Upper lobe of right lung (tissue), 1 donor: ENCODE measurements at places on chromosomes 16 and 17. TPM values are rescaled to one million over a fixed set of nuclear protein-coding genes. Genes with fewer than 3 reads are reported as not detected.
A peak's percentile ranks its signal among the peaks of the same experiment; 100 is the strongest.

Gene TAOK2
- total RNA-seq, result 75.4 TPM

DNA sequence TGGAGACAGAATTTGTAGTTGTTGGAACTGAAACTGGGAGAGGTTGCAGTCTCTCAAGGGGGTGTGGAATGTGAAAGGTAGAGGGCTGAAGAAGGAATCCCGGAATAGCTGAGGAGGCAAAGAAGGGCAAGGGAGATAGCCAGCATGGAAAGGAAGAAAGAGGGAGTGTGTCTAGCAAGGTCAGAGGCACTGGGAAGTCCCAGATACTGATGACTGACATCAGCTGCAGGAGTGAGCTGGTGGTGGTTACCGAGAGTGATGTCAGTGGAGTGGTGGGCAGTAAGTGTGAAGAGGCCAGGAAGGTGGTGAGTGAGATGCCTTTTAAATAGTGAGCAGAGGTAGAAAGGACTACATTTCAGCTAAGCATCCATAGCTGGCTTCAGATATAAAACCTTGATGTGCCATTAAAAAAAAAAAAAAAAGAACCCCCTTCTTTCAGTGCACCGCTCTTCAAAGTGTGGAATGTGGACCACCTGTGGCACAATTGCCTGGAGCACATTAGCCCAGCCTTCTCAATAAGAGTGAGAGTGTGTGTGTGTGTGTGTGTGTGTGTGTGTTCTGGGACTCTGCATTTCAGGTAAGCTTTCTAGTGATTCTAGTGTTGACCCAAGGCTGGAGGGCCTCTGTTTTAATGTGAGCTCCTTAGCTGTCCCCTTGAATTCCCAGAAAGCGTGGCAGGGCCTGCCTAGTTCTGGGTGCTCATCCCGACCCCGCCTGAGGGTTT is 8.5 kb downstream of the PRMT7 start:
- no peaks in the 10 kb centered on the region for H3K27me3 ChIP-seq
- H3K4me1 ChIP-seq, result no peaks in the 10 kb centered on the region
- no peak overlapping the region for H3K4me3 ChIP-seq
- no peak for DNase-seq

- peaks cover 13% of the 10 kb centered on the region for H3K27me3 ChIP-seq
- no peak overlapping the region for H3K4me3 ChIP-seq
- H3K27ac ChIP-seq, result no peak overlapping the region
- H3K36me3 ChIP-seq, result no peaks in the 10 kb centered on the region
Observed at GRCh38 chr17:9148905-9149525, 127.7 kb downstream of the NTN1 start.

- no peaks in the 10 kb centered on the region for H3K4me1 ChIP-seq
- no peaks in the 10 kb centered on the region for H3K27me3 ChIP-seq
- no peak for DNase-seq
- no peaks in the 10 kb centered on the region for H3K36me3 ChIP-seq
- H3K4me3 ChIP-seq, result no peak overlapping the region
Observed at GRCh38 chr16:52611817-52612673, 65.1 kb upstream of the TOX3 start.

GRCh38 chr17:49436174-49436573 is 21.5 kb upstream of the PHB1 start:
- H3K36me3 ChIP-seq, result no peaks in the 10 kb centered on the region
- no peaks in the 10 kb centered on the region for H3K4me1 ChIP-seq
- H3K27ac ChIP-seq, result no peak overlapping the region
- DNase-seq, result no peak
- no peak overlapping the region for H3K4me3 ChIP-seq

- H3K27ac ChIP-seq, result peak overlapping the region; percentile 98
- peaks cover 35% of the 10 kb centered on the region for H3K4me1 ChIP-seq
- H3K36me3 ChIP-seq, result peaks cover 30% of the 10 kb centered on the region
- peak overlapping the region; percentile 87 for H3K4me3 ChIP-seq
Observed at GRCh38 chr17:63774969-63775265, 947 bp downstream of the DDX42 start.

DNA sequence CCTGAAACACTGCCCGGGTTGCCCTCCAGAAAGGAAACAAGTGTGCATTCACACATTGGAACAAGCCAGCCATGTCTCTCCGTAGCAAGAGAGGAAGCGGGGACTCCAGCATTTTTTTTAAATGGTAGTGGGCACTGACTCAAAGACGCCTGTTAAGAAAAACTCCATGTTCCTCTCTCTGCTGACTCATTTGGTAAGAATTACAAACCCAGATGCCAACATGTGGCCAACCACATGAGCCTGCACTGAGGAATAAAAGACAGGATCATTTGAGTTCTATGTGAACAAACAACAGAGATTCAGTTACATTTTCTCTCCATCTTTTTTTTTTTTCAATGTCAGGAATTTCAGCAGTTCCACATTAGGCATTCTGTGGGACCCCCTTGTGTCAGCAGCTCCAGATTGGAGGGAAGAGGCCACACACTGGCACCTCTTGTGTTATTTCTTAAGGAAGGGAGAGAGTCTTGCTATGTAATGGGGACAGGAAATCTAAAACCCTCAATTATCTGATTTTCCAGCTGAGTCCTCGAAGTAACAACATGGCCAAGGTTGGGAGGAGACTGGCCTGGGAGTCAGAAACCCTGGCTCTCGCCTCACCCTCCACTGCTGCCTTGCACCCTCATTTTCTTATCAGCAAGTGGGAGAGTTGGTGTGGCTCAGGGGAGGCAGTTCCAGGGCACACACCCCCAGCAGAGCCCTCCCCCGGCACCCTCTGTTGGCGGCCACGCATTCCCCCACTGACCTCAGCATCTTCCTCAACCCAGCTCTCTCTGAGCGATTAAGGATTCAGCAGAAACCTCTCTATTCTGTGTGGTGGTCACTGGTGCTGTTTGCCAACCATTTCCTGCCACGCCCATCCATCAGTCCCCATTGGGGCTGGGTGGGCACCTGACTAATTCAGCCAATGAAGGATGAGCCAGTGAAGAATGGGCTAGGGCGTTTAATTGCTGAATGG is 173.0 kb downstream of the FOXL1 start:
- H3K4me1 ChIP-seq, result no peaks in the 10 kb centered on the region
- no peaks in the 10 kb centered on the region for H3K36me3 ChIP-seq
- H3K27me3 ChIP-seq, result no peaks in the 10 kb centered on the region
- DNase-seq, result no peak
- no peak overlapping the region for H3K27ac ChIP-seq

DNA sequence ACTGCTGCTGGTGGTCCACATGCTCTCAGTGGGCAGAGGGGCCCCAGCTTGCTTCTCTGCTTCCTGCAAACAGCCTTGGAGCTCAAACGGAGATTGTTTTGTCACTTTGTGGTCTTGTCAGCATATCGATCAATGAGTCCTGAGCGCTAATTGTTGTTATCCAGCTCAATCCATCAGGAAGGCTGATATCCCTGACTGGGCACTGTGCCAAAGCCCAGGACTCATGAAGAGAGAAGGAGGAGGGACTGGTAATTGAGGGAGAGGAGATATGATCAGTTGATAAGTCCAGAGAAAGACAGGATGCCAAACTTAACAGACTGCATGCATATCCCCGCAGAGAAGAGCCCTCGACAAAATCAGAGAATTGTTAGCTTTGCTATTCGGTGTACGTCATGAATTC is 58.6 kb upstream of the DNAH9 start:
- no peak for DNase-seq
- no peak overlapping the region for H3K27ac ChIP-seq
- H3K36me3 ChIP-seq, result no peaks in the 10 kb centered on the region
- H3K27me3 ChIP-seq, result no peaks in the 10 kb centered on the region
- no peaks in the 10 kb centered on the region for H3K4me1 ChIP-seq
- H3K4me3 ChIP-seq, result no peak overlapping the region

DNA sequence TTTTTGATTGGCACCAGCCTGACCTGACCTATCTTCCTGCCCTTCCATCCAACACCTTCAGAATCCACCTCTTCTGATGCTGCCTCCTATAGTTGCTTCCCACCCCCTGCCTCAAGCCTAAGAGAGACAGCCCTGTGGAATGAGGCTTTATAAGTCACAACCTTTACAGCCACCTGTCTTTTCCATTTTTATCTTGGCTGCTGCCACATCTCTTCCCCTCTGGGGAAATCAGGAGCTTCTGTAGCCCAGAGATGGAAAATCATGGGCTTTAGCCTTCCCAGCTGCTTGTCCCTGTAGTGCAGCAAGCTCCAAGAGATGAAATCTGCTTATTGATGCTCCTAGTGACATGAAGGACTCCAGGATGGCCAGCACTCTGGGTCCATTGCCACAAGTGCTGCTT is 18.7 kb downstream of the PHAF1 start:
- H3K27ac ChIP-seq, result no peak overlapping the region
- no peaks in the 10 kb centered on the region for H3K27me3 ChIP-seq
- H3K36me3 ChIP-seq, result peaks cover 66% of the 10 kb centered on the region
- no peaks in the 10 kb centered on the region for H3K4me1 ChIP-seq
- no peak overlapping the region for H3K4me3 ChIP-seq

GRCh38 chr17:19345486-19346350 is 16.8 kb downstream of the B9D1 start:
- no peak overlapping the region for H3K4me3 ChIP-seq
- peak overlapping the region; percentile 17 for H3K27ac ChIP-seq
- no peaks in the 10 kb centered on the region for H3K27me3 ChIP-seq
- peak; percentile 20 for DNase-seq
- peaks cover 4% of the 10 kb centered on the region for H3K4me1 ChIP-seq
